Activated CD8-positive, alpha-beta memory T cell treated with anti-CD3 and anti-CD28 coated beads for 48 hours (primary cell): ENCODE measurements at places on chromosomes 5 and 9.

- DNase-seq: no peak
Measured at GRCh38 chr5:154315196-154315595, 124.7 kb downstream of the GALNT10 start.

GRCh38 chr9:125446561-125447094, 185.0 kb downstream of the GAPVD1 start:
- no peak for DNase-seq

DNA sequence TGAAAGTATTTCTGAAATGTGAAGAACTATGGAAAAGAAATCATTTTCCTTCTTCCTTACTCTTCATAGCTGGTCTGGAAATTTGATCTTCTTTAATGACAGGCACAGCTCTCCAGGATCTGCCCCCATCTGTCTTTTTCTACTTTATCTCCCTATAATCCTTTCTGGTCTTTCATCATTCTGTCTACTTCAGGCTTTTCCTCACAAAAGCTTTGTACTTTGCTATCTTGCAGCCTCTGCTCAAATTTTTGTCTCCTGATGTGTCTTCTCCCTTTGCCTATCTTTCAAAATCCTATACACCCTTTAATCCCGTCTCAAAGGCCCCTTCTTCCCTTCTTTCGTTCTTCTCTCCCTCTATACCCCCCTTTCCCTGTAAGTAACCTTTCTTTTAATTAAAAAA, 114.9 kb upstream of the ATP10B start:
- DNase-seq: no peak

- no peak for DNase-seq
Measured at GRCh38 chr9:124855944-124856765, 2.9 kb downstream of the WDR38 start.

- DNase-seq: no peak
Measured at GRCh38 chr5:17989036-17989435, 354.8 kb downstream of the TAF11L14 start.

DNA sequence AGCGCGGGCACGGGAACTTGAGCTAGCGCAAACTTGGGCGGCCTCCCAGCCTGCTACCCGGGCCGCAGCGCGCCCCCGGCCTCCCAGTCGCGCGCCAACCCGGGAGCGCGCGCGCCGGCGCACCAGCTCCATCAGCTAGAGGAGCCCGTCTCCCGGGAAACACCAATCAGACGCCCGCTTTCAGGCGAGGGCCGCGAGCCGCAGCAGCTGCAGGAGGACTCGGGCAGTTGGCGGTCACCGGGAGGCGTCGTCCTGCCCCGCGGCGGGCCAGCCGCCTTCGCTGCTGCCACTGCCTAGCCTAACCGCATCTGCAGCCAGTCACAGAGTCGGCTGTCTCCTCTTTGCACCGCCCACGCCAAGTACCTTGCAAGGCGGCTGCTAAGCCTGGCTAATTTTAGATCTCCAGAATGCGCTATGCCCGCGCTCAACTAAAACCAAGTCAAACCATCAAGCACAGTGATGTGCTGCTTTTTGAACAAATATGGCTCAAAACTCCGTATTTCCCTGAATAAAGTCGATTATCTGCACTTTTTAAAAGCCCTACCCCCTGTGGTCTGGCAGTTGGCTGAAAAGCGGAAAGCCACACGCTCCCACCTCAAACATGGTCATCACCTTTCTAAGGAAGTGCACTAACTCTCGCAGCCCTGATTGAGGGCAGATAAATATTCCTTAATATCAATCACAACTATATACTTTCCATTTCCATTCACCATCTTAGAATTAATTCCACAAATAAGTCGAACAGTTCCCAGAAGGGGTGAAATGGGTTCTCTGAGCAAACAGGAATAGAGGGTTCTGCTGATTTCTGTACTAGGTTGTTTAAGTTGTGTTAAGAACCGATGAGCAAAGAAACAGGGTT, 221.8 kb downstream of the MEF2C start:
- no peak for DNase-seq

GRCh38 chr9:108579757-108580439, 275.9 kb downstream of the ACTL7B start:
- no peak for DNase-seq

- DNase-seq: no peak
Measured at GRCh38 chr9:114174876-114175771, 19.8 kb downstream of the COL27A1 start.
